ENCODE measurements at places on chromosomes 5 and 9.

- no peak for DNase-seq
Measured at GRCh38 chr9:135326141-135326540, 153.4 kb upstream of the PPP1R26 start.

GRCh38 chr5:14270209-14270702, 127.1 kb downstream of the TRIO start:
- peak; percentile 69 for DNase-seq

DNA sequence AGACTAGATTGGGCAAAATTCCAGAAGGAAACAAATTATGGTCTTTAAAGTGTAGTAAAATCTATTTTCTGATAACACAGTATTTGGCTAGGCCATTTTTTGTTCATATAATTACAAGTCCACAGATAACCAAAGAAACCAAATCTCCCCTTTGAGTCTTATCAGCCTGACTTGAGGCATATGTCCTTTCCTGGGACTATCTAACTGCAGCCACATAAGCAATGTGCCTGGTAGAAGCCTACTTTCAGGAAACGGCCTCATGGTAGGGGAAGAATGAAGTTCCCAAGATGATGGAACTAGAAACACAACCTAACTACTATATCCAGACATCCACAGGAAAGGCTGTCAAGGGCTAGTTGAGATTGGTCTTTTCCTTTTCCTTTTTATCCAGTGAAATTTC, 130.0 kb downstream of the PIK3R1 start:
- DNase-seq = no peak

DNA sequence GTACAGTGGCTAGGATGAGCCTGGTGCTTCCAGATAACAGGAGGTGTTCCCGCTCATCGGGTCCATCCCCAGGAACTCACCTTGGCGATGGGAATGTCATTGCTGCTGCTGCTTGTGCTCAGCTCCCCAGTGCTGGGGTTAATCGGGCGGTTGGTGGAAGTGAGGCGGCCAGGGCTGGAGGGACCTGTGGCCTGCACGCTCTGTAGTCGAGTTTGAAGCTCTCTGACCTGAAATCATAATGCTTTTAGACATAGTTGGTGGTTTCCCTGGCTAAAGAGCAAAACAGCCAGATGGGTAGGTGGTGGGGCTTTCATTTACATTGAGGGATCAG, 108.5 kb downstream of the DCP2 start:
- DNase-seq = no peak

- no peak for DNase-seq
Measured at GRCh38 chr5:31738199-31738598, 99.3 kb downstream of the PDZD2 start.

DNA sequence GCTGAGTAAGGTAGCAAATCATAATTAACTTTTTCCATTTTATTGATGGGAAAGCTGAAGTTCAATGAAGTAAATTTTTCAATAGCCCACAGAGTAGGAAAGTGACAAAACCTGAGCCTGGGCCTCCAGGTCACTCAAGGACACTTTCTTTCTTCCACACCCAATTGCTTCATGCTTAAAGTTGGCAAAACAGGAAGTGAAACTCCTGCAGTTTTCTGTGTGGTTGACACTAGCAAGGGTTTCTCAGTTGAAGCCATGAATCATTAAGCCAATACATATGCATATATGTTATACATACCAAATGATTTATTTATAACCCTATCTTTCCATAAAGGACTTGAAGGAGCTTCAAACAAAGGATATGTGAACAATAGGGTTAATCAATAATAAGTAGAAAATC, 13.9 kb downstream of the TLR4 start:
- DNase-seq = no peak

DNA sequence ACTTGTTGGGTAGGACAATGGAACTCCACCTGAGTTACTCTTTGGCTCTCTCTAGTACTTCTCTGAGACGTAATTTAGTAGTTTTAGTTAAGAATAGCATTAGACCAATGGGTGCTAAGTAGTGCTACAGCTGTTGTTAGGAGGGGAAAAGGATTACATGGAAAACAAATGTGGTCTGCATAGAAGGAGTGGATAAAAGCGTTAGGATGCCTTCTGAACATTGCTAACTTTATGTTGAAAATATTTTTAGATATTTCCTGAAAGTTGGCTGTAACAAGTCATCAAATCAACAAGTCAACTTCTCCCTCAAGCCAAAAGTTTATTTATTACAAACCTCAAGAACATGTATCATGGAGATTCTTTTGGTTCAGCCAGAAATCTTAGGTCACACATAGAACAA, 409.5 kb upstream of the MEF2C start:
- no peak for DNase-seq

DNA sequence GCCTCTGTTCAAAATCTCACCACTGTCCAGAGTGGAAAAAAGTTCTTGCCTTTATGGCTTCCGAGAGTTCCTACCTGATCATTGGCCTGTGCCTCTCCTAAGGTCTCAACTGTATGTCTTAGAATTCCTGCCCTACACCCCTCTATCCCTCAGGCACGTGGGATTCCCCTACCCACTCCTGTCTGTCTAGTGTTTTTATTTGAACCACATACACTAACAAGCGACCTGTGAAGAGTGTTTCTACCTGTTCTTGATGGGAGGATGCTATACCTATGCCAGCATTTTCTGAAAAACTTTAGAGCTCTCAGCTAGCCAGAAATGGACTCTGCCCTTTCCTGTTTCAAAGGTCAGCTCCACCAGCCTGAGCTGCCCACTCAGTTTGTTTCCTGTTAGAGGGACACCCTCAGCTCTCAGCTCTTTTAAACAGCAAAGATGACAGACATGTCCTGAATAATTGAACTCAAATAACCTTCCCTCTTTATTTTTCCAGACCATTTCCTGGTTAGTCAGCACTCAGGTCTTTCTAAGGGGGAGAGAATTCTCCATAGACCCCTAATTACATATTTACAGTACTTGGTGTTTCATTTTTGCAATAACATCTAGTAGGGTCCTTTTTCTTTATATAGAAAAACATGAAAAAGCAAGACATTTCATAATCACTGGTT, 214.8 kb downstream of the AOPEP start:
- DNase-seq = no peak

GRCh38 chr9:36479101-36479500, 79.0 kb upstream of the RNF38 start:
- peak; percentile 47 for DNase-seq

- peak; percentile 42 for DNase-seq
Measured at GRCh38 chr5:171365351-171365750, 22.3 kb upstream of the NPM1 start.

DNA sequence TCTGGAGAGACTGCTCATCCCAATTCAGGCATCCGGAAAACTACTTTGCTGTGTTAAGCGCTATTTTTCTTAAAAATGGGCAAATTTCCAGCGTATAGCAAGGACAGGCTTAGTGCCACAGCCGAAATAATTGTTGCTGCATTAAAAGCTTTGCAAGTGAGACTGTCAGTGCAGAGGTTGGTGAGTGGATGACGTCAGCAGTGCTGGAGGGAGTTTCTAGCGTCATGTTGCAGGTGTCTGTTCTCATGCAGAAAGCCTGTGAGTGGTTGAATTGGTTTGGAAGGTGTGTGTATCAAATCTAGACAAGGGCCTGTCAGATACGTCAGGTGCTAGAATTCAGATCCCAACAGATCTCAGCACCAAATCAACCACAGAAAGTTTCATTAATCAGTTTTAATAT, 204.4 kb downstream of the TRIO start:
- DNase-seq = no peak

GRCh38 chr5:96930058-96930457, 5.8 kb upstream of the LNPEP start:
- no peak for DNase-seq

DNA sequence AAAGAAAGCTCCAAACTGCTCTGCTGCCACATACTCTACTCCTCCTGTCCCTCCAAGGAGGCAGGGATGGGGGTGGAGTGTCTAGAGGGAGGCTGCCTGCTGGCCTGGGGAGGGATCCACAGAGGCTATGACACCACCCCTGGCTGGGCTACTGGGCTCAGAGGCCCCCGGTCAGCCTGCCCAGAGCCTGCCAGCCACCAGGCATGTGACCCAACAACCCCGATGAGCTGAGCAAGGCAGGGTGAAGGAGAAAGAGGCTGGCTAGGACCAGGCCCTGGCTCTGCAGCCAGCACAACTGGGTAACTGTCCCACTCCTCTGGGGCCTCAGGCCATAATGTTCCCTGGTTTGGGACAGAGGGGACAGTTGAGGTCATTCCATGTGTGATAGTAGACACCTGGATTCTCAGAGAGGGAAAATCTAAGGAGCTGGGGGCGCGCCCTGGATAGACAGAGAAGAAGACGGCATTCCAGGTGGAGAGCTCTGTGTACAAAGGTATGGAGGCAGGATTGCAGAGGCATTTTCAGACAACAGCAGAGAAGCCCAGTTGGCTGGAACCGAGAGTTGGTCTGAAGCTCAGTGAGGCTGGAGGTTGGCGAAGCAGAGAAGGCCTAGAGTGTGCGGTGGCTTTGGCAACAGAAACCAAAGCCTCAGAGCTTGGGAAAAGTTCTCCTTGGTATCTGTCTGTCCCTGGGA, 33.8 kb upstream of the IL17B start:
- no peak for DNase-seq

- no peak for DNase-seq
Measured at GRCh38 chr5:40514976-40515375, 164.7 kb upstream of the PTGER4 start.

- DNase-seq = no peak
Measured at GRCh38 chr5:138573949-138574670, 1.1 kb downstream of the HSPA9 start.

GRCh38 chr9:132168347-132168746, 6.5 kb downstream of the NTNG2 start:
- DNase-seq = no peak

DNA sequence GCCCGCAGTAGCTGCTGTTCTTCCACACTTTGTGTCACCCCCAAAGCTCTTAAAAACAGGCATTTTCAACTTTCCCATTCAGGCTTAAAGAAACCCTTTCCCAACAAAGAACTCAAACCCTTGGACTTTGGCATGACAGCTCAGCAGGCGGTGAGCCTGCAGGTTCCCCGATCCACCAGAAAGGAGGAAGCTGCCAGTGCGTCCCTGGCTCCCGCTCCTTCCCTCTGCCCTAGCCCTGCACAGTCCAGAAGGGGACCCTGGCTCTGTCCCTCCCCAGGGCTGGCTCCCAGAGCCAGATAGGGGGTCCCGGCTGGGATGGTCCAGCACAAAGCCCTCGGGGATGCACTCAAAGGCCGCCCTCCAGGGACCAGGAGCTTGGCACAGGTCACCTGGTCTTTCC, 9.6 kb downstream of the SLC9A3 start:
- DNase-seq = no peak

GRCh38 chr5:157449011-157449723, 10.8 kb upstream of the NIPAL4 start:
- no peak for DNase-seq

- DNase-seq = no peak
Measured at GRCh38 chr5:149651686-149652085, 70.4 kb downstream of the ARHGEF37 start.

DNA sequence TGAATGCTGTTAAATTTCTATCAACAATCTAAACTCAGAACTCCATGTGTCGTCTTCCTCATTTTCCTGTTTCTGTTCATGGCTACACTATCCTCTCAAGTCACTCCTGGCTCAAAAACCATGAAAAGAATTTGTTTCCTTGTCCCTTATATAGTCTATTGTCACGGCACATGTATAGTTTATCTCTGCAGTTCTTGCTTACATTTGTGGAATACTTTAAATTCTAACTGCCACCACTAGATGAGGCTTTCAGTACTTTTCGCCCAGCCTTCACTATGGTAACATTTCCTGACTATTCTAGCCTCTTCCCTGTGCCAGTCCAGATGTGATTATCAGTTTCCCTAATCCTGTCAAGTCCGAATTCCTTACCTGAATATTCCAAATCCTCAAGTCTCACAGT, 34.6 kb downstream of the PKD2L2 start:
- no peak for DNase-seq

DNA sequence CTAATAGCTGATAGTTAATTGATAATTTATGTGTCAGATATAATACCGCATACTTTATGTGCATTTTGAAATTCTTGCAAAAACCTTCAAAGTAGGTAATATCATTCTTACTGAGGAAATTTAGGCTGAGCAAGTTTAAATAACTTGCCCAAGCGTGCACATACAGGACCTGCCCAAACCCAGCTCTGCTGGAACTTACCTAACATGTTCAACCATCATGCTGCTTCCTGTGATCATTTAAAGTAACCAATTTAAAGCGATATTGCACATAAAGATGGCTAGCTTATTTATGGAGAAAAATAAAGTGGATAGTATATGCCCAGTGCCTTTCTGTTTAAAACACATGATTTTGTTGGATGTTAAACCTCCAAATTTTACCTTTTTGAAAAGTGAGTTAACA, 4.3 kb downstream of the FAM174A start:
- no peak for DNase-seq

DNA sequence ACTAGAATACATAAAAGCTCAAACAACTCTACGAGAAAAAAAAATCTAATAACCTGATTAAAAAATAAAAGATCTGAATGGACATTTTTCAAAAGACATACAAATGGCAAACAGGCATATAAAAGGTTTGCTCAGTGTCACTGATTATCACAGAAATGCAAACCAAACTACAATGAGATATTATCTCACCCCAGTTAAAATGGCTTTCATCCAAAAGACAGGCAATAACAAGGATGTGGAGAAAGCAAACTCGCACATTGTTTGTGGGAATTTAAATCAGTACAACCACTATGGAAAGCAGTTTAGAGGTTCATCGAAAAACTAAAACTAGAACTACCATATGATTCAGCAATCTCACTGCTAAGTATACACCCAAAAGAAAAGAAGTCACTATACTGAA, 20.8 kb downstream of the UGT3A2 start:
- no peak for DNase-seq
